Activated CD4-positive, alpha-beta memory T cell treated with anti-CD3 and anti-CD28 coated beads, Interleukin-2, amount 10 ng/mL, durations not matched to agents 7 days and 5 days (primary cell): ENCODE measurements at places on chromosomes 4 and X.
A peak's percentile ranks its signal among the peaks of the same experiment; 100 is the strongest.

DNA sequence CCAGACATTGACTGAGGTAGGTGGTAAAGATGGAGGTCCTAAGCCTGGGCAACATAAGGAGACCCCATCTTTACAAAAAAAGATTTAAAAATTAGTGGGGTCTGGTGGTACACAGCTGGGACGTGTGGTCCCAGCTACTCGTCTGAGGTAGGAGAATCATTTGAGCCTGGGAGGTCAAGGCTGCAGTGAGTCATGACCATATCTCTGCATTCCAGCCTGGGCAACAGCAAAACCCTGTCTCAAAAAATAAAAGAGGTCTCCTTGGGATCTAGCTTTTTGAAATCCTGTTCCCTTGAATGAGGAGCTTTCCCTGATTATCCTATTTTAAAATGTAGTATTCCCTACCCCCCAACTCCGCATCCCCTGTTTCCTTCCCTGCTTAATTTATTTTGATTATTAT is 78.7 kb upstream of the OGT start:
- H3K4me3 ChIP-seq = no peak overlapping the region
- peaks cover 50% of the 10 kb centered on the region for H3K36me3 ChIP-seq
- no peak overlapping the region for H3K27ac ChIP-seq
- no peaks in the 10 kb centered on the region for H3K27me3 ChIP-seq
- no peaks in the 10 kb centered on the region for H3K4me1 ChIP-seq

DNA sequence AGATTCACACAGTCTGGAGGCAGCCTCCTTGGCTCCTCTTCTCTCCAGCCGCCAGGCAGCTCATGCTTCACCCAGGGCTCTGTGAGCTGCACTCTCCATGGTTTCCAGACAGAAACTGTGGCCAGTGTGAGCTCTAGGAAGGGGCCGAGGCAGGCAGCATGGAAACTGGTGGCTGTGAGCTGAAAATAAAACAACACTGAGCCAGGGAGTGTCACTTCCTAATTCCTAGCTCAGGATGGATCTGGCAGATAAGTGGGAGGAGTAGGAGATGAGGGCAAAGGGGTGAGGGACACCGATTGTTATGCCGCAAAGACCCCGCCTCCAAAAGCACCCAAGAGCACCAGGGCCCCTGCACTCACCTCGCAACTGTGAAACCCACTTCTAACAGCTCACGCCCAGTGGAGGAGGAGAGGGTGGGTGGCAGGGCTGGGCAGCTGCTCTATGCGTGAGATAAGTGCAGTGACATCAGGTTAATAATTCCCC is 69.8 kb downstream of the FHDC1 start:
- H3K4me3 ChIP-seq = no peak overlapping the region
- no peak for DNase-seq
- H3K36me3 ChIP-seq = no peaks in the 10 kb centered on the region
- H3K27ac ChIP-seq = no peak overlapping the region
- H3K4me1 ChIP-seq = no peaks in the 10 kb centered on the region

DNA sequence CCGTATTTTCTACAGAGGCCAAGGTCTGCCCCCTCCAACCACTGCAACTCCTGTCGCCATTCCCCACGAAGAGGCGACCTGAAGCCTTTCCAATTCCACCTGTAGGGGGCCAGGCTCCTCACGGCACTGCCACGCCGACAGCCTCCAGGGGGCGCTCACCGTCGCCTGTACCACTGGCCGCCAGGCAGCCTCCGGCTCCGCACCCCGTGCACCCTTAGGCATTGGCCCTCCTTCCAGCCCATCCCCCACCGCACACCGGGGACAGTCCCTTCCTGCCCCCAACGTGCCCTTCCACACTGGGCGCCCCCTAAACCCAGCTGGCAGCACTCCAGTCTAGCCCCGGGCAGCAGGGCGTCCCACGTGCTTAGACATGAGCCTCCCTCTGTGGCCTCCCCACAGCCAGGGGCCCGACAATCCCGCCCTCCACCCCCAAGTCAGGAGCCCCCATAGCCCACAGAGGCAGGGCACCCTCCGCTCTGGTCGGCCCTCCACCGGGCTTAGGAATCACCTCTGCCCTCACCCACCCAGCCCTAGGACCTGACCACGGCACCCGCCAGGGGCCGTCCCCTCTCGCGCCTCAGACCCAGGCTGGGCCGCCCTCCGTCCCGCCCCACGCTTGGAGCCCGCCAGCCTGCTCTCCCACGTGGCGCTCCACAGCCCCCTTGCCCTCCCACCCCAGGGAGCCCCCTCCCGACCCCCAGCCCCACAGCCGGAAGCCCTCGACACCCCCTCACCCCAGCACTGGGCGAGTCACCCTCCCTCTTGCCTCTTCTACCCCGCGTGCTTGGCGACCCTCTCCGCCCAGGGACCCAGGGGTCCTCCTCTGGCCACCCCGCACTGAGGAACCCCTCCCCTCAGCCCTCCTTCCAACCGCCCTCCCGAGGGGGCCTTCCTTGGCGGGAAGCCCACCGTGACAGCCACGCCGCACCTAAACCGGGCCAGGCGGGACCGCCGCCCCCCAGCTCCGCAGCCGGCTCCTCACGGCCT is 711 bp downstream of the PNMA6E start:
- H3K36me3 ChIP-seq = no peaks in the 10 kb centered on the region
- peaks cover 22% of the 10 kb centered on the region for H3K4me1 ChIP-seq
- no peak overlapping the region for H3K27ac ChIP-seq

DNA sequence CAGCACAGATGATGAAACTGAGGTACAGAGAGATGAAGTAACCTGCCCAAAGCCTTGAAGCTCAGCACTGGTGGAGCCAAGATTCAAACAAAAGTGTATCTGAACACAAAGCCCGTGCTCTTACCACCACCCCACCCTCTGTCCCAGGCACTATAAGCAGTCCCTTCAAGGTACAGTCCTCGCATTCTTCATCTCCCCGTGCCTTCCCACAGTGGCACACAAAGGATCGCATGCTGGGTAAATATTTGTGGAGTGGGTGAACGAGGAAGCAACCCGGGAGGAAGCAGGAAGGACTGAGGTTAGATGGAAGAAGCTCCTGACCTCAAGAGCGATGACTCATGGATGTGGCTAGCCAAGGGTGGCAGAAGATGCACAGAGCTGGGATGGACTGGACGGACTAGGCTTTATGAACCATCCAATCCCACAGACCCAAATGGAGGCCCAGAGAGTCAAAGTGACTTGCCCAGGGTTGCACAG is 18.4 kb downstream of the IQSEC2 start:
- peak overlapping the region; percentile 25 for H3K4me3 ChIP-seq
- H3K36me3 ChIP-seq = no peaks in the 10 kb centered on the region
- peak; percentile 48 for DNase-seq
- peaks cover 40% of the 10 kb centered on the region for H3K4me1 ChIP-seq

DNA sequence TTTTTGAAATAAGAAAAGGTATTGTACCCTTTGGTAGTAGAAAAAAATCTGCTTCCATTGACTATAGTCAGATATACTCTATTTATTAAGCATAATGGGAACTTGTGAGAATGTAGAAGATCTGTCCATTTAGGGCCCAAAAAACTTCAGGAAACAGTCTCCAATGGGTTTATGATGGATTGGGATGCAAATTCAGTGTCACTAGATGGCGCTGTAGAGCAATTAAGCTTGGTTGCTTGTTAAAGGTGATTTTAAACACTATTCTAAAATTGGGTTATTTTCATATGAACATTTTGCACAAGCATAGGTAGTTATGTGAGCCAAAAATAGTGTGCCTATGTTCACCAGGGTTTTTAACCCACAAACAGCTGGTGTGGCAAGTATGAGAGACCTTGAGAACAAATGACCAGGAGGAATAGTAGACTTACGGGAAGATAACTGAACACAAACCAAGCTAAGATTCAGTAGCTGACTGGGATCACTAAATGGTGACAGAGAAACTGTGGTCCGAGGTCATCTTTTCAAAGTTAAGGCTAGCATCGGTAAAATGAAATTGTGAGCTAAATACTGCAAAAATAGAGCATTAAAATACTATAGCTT is 80.3 kb upstream of the LSM6 start:
- H3K27ac ChIP-seq = no peak overlapping the region
- no peak overlapping the region for H3K4me3 ChIP-seq
- peak; percentile 20 for DNase-seq
- no peaks in the 10 kb centered on the region for H3K4me1 ChIP-seq
- H3K27me3 ChIP-seq = peaks cover 9% of the 10 kb centered on the region

GRCh38 chrX:11591723-11592346 is 73.9 kb downstream of the ARHGAP6 start:
- no peaks in the 10 kb centered on the region for H3K36me3 ChIP-seq

DNA sequence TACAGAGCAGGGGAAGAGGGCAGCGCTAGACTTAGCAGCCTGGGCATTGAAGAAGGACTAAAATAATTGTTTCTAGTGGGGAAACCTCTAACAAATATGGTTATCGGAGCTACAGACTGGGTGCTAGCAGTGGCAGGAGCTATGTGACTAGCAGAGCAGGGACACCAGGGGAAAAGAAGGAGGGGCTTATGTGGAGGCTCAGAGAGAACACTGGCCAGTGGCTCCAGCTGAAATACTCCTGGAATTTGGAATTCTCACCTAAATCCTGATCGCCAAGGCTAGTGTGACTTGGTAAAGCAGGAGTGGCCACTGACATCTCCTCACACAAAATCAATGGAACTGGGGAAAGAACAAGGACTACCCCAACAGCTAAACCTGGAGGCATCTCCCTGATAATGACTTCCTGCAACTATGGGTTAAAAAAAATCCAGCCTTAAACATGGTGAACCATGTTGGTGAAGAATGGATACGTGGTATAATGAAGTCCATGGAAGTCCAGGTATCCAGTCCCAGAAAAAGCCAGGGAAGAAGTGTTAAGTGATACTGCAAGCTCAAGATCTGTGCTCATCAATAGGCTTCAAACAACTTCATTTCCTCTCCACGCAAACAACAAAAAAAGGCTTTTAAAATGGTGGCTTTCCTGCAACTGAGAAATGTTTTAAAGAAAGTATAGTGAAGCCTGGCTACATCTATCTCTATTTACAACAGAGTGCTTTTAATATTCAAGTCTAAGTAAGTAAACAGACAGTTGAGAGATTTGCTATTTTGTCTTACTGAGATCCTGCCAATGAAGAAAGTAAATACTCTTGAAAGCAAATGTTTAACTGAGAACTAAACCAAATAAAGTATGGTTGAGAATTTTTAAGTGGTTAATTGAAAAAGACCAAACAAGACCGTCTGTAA is 1.8 kb downstream of the TAPT1 start:
- no peak for DNase-seq
- peak overlapping the region; percentile 82 for H3K27ac ChIP-seq
- peak overlapping the region; percentile 84 for H3K4me3 ChIP-seq
- peaks cover 23% of the 10 kb centered on the region for H3K36me3 ChIP-seq

- H3K36me3 ChIP-seq = no peaks in the 10 kb centered on the region
- peak overlapping the region; percentile 82 for H3K4me3 ChIP-seq
- peaks cover 12% of the 10 kb centered on the region for H3K4me1 ChIP-seq
Observed at GRCh38 chrX:152942077-152942442, 44.2 kb downstream of the ZNF185 start.

GRCh38 chr4:37002625-37003024 is 241.9 kb upstream of the NWD2 start:
- no peaks in the 10 kb centered on the region for H3K36me3 ChIP-seq
- no peak for DNase-seq
- H3K27ac ChIP-seq = no peak overlapping the region

- H3K4me1 ChIP-seq = peaks cover 8% of the 10 kb centered on the region
- no peak overlapping the region for H3K27ac ChIP-seq
- no peaks in the 10 kb centered on the region for H3K36me3 ChIP-seq
- DNase-seq = no peak
- peaks cover 7% of the 10 kb centered on the region for H3K27me3 ChIP-seq
- no peak overlapping the region for H3K4me3 ChIP-seq
Observed at GRCh38 chr4:25299476-25300203, 12.9 kb upstream of the ZCCHC4 start.

DNA sequence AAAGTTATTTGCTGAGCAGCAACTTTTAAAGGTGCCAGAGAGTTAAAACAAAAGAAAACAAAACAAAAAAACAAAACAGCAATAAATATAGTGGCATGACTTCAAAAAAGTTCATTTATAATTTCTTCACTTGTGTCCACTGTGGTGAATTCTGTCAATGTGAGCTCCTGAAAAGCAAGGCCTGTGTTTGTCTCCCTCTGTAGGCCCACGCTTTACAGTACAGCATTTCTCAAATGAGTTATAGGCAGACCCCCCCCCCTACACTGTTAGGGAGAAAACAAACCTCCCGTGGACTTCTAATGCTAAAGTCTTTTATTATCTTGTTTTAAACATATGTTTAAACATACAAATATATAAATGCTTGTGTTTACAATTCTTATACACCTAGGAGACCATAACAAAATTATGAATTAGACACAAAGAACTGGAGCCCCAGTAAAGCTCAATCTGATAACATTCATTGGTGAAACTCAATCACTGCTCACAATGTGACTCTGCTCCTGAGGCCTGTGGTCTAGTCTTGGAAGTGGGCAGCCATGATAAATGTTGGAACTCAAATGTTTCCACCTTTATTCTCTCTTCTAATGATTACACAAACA is 47.0 kb upstream of the SCOC start:
- no peaks in the 10 kb centered on the region for H3K36me3 ChIP-seq
- DNase-seq = no peak
- H3K4me1 ChIP-seq = peaks cover 12% of the 10 kb centered on the region
- H3K27me3 ChIP-seq = peaks cover 36% of the 10 kb centered on the region

GRCh38 chrX:8870411-8870810 is 69.2 kb upstream of the FAM9A start:
- peaks cover 8% of the 10 kb centered on the region for H3K27me3 ChIP-seq
- H3K4me1 ChIP-seq = no peaks in the 10 kb centered on the region
- H3K4me3 ChIP-seq = no peak overlapping the region
- H3K27ac ChIP-seq = no peak overlapping the region

GRCh38 chrX:66036231-66036630 is 3.6 kb downstream of the VSIG4 start:
- no peaks in the 10 kb centered on the region for H3K36me3 ChIP-seq
- no peaks in the 10 kb centered on the region for H3K27me3 ChIP-seq
- DNase-seq = no peak
- peaks cover 2% of the 10 kb centered on the region for H3K4me1 ChIP-seq
- H3K4me3 ChIP-seq = no peak overlapping the region

- no peaks in the 10 kb centered on the region for H3K4me1 ChIP-seq
- no peak overlapping the region for H3K4me3 ChIP-seq
- no peak overlapping the region for H3K27ac ChIP-seq
- H3K27me3 ChIP-seq = peaks cover 1% of the 10 kb centered on the region
Observed at GRCh38 chr4:17166954-17167353, 268.5 kb upstream of the LDB2 start.

GRCh38 chrX:55815546-55815945 is 98.0 kb downstream of the RRAGB start:
- no peak overlapping the region for H3K4me3 ChIP-seq
- DNase-seq = no peak

DNA sequence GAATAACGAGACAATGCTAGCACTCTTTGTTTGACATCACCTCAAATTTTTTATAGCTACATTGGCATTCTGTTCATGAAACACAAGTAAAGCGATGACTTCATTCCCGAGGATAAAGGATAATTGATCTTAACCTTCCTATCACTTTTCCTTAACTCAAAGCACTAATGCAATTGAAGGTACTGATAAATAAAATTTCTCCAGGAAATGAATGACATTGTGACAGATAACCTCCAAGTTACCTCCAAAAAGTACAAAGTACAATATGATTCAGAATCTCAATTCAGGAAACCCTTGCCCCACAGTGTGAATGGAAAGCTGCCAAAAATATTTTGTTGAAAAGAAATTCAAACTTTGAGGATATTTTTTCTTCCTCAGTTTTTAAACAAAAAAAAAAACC is 1.8 kb downstream of the PRSS12 start:
- H3K36me3 ChIP-seq = peaks cover 5% of the 10 kb centered on the region
- peaks cover 11% of the 10 kb centered on the region for H3K4me1 ChIP-seq
- no peak for DNase-seq
- peaks cover 64% of the 10 kb centered on the region for H3K27me3 ChIP-seq
- H3K4me3 ChIP-seq = no peak overlapping the region
- no peak overlapping the region for H3K27ac ChIP-seq
